ENCODE measurements at places on chromosomes 16 and 17. TPM values are rescaled to one million over a fixed set of nuclear protein-coding genes. Genes with fewer than 3 reads are reported as not detected.

The EMP2 gene
- 46.9 TPM for total RNA-seq

The SBK1 gene
- total RNA-seq: 0.16 TPM

DNA sequence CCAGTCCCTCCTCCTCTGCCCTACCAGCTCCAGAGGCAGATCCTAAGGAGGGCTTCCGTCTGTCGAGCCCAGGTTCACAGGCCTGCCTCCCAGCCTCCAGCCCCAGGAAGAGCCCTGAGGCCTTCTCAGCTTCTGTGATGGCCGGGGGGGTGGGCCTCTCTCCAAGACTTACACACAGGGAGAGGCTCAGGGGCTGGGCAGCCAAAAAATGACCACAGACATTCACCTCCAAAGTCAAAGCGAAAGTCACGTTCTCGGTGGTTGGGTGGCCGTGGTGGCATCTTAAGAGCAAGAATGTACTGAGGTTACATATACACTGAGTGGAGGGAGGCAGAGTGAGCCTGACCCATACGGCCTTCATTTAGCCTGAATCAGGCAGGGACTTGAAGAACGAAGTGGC, 119.1 kb downstream of the CCDC182 start:
- no peak for DNase-seq

GRCh38 chr16:19659554-19659953, 58.5 kb downstream of the KNOP1 start:
- no peak for DNase-seq

GRCh38 chr16:7545251-7545650, 212.6 kb downstream of the RBFOX1 start:
- DNase-seq: no peak

DNA sequence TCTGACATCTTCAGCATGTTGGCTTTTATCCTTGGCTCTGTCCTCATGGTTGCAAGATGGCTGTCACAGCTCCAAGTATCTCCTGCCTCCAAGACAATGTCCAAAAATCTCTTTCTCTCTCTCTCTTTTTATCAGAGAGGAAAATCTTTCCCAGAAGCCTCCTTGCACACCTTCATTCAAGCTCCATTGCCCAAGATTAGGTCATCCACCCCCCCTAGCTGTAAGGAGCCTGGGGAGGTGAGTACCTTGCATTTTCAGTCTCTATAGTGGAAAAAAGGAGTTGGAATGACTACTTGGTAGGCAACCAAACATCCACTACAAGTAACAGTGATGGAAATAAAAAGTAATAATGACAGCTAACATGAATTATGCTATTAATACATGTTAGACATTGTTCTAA, 22.0 kb upstream of the NSMCE1 start:
- DNase-seq: no peak

All from breast epithelium (tissue), 4 donors.